GM23248 (cell line): ENCODE measurements at places on chromosomes 1 and 21. TPM values are rescaled to one million over a fixed set of nuclear protein-coding genes. Genes with fewer than 3 reads are reported as not detected.
A peak's percentile ranks its signal among the peaks of the same experiment; 100 is the strongest.

RAB25 gene
- not detected in 2 replicates for total RNA-seq

CLCA2 gene
- total RNA-seq = 0.22 and 0.51 TPM in 2 replicates

ZNF695 gene
- 0.51 and 1.2 TPM in 2 replicates for total RNA-seq

- no peak for DNase-seq
Measured at GRCh38 chr1:9380711-9381110, 88.0 kb downstream of the SPSB1 start.

DNA sequence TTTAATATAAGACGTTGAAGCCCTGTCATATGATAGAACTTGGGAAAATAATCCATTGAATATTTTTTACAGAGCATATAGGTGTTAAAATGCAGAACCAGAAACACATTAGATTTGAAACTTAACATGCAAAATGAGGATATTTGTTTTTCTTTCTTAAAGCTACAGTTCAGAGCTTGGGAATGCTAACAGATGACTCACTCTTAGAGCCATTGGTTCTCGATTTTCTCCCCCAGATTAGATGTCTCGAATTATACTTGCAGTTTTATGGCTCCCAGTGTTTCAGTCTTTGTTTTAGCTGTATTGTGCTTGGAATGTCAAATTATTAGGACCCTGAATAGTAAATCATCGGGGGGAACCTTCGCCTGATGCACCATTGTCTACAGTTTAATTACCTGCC lies 575.7 kb upstream of the ZP4 start:
- DNase-seq = peak; percentile 32
